Cardiac muscle cell (in vitro differentiated cells and primary cell): ENCODE measurements at places on chromosomes 11 and 22. TPM values are rescaled to one million over a fixed set of nuclear protein-coding genes. Genes with fewer than 3 reads are reported as not detected.
A peak's percentile ranks its signal among the peaks of the same experiment; 100 is the strongest.

DNA sequence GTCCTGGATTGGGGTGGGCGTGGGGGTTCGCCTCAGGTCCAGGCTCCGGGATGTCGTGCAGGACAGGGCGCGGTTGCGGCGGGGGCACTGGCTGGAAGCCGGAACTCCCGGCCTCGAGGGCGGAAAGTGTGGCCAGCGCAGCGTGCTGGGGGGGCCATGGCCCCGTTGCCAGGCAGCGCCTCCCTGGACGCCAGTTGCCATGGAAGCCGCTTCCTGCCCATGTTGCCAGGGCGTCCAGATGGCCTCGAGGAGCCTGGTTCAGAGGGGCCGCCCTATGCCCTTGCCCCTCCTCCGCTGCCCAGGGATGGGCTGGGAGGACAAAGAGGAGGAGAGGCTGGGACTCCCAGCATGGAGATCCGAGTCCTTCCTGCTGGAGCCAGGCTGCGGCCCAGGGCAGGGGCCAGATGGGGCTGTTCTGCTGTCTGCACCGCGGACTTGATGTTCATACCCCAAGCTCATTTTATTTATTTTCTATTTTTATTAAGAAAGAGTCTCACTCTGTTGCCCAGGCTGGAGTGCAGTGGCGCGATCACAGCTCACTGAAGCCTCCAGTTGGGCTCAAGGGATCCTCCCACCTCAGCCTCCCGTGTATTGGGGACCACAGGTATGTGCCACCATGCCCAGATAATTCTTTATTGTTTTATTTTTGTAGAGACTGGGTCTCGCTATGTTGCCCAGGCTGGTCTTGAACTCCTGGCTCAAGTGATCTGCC, 4.6 kb upstream of the CCDC188 start:
- no peak for DNase-seq
- H3K4me3 ChIP-seq, result no peak overlapping the region
- H3K4me1 ChIP-seq, result peaks cover 8% of the 10 kb centered on the region
- H3K27ac ChIP-seq, result no peak overlapping the region
- H3K27me3 ChIP-seq, result no peaks in the 10 kb centered on the region
- no peaks in the 10 kb centered on the region for H3K36me3 ChIP-seq

Gene RAB3IL1
- total RNA-seq, result 6.7 and 11.6 TPM in 2 replicates

DNA sequence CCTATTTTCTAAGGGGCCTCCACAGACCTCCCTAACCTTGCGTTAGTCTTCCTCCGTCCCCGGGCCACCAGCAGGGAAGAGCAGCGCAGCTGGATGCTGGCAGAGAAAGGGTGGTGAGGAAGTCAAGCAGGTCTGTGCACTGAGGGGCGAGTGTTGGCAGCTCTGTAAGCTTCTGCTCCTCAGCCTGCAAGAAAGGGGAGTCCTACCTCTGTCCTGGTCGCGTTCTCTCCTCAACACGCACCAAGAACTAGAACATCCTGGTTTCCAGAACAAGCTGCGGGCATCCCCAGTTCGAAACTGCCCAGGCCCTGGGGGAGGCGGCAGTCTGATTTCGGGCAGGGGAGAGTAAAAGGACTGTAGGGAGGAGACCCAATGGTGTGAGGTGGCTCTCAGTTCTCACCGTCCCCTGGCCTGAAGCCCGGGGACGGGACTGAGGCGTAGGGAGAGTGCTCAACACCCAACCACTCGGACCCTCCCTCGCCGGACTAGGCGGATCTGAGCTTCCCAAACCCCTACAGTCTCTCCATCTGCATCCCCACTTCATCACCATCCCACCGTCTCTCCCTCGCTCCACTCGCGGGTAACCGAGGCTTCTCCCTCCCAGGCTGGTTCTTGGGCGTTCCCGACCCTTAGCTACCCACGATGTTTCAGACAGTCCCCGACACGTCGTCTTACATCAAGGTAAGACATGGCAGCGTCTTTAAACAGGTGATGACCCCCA, 7.7 kb upstream of the FLI1 start:
- peaks cover 9% of the 10 kb centered on the region for H3K4me1 ChIP-seq
- no peaks in the 10 kb centered on the region for H3K36me3 ChIP-seq
- peak overlapping the region; percentile 25 for H3K4me3 ChIP-seq
- peaks cover 100% of the 10 kb centered on the region for H3K27me3 ChIP-seq
- no peak overlapping the region for H3K27ac ChIP-seq
- no peak for DNase-seq

DNA sequence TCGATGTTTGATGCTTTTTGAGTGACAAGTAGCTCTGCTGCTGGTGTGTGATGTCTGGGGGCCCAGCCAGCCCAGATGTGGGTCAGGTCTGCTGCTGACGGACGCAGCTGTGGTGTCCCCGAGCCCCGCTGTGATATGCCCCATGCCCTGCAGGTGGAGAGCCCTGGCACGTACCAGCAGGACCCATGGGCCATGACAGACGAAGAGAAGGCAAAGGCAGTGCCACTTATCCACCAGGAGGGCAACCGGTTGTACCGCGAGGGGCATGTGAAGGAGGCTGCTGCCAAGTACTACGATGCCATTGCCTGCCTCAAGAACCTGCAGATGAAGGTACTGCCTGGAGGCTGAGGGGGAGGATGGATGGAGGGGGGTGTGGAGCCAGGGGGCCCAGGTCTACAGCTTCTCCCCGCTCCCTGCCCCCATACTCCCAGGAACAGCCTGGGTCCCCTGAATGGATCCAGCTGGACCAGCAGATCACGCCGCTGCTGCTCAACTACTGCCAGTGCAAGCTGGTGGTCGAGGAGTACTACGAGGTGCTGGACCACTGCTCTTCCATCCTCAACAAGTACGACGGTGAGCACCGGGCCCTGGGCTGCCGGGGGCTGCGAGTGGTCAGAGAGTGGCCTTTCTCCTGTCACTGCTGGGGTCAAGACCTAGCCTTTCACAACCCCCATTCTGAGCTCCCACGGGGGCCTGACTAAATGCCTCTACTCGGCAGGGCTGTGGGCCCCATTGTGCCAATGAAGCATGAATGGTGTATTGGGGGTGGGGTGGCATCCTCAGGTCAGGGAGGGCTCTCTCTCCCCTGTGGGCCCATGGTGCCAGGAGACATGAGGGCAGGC, 7.3 kb downstream of the AIP start:
- H3K27ac ChIP-seq, result no peak overlapping the region
- H3K27me3 ChIP-seq, result no peaks in the 10 kb centered on the region
- H3K36me3 ChIP-seq, result peaks cover 8% of the 10 kb centered on the region
- H3K4me1 ChIP-seq, result no peaks in the 10 kb centered on the region
- no peak for DNase-seq
- no peak overlapping the region for H3K4me3 ChIP-seq

Gene HEPACAM
- total RNA-seq, result 0.04 and 0.12 TPM in 2 replicates

DNA sequence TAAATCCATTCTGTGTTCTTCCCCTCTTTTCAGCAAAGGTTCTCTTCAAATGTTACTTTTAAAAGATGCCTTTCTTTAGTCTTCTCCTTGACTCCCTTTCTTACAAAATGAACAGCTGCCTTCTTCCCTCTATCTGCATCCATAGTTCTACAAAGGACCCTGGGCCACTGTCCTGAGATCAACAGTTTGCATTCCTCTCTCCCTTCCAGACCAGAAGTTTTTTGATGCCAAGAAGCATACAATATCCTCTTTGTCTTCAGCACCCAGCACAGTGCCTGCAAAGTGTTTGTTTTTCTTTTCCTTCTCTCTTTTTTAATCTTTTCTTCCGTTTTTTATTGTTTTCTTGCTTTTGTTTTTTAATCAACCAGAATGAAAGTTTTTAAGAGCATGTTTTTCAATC, 183.5 kb upstream of the SNX19 start:
- no peak overlapping the region for H3K4me3 ChIP-seq
- peak; percentile 1 for DNase-seq
- H3K36me3 ChIP-seq, result no peaks in the 10 kb centered on the region
- H3K27me3 ChIP-seq, result no peaks in the 10 kb centered on the region
- no peak overlapping the region for H3K27ac ChIP-seq

DNA sequence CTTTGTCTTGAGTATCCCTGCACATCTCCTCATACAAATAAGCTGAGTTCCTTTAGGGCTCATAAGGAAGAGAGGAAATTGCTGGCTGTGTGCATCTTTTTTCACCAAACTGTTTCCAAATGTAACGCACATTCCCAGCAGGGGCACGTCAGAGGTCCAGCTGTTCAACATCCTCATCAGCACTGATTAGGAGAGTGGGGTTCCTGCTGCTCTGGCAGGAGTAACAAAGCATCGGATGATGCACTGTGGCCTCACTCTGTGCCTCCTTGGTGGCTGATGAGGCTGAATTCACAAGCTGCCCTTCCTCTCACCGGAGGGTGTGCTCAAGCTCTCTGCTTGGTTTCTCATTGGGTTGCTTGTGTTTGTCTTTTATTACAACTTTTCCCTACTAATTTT, 35.5 kb upstream of the SLC25A1 start:
- H3K36me3 ChIP-seq, result no peaks in the 10 kb centered on the region
- H3K4me3 ChIP-seq, result no peak overlapping the region
- peak; percentile 43 for DNase-seq
- peaks cover 16% of the 10 kb centered on the region for H3K4me1 ChIP-seq
- no peak overlapping the region for H3K27ac ChIP-seq
- no peaks in the 10 kb centered on the region for H3K27me3 ChIP-seq

DNA sequence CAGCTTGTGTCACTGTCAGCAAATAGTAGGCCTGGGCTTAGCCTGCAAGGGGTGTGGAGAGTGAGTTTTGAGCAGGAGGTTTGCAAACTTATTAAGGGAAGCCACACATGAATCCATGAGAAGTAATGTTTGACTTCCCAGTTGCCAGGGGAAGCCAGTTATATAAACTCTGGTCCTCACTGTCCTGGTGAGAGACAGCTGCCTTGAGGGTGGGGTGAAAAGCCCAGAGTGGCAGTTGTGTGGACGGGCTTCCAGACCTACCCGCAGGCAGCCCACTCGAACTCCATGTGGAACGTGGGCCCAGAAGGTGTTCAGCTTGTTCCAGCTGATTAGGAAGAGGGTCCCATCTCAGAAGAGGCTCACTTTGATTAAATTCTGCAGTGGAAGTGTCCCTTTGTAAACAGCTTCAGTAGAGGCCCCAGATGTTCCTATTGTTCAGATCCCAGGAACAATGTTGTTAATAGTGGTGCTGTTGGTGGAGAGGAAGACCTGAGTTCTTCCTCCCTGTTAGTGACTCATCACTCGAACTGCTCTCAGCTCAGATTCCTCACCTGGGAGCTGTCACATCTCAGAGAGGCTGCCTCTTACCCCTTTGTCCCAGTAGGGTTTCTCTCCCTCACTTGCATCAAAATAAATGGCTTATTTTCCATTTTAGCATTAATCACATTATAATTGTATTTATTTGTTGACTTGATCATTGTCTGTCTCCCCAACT, 63.4 kb downstream of the GRAMD1B start:
- no peak overlapping the region for H3K4me3 ChIP-seq
- H3K36me3 ChIP-seq, result no peaks in the 10 kb centered on the region
- peaks cover 30% of the 10 kb centered on the region for H3K4me1 ChIP-seq
- peak overlapping the region; percentile 58 for H3K27ac ChIP-seq
- no peaks in the 10 kb centered on the region for H3K27me3 ChIP-seq

GRCh38 chr11:10243896-10244575, 50.0 kb downstream of the SBF2 start:
- no peaks in the 10 kb centered on the region for H3K36me3 ChIP-seq
- no peaks in the 10 kb centered on the region for H3K27me3 ChIP-seq
- H3K4me3 ChIP-seq, result no peak overlapping the region
- no peak for DNase-seq
- no peak overlapping the region for H3K27ac ChIP-seq
